ENCODE measurements at places on chromosomes 4 and X.

DNA sequence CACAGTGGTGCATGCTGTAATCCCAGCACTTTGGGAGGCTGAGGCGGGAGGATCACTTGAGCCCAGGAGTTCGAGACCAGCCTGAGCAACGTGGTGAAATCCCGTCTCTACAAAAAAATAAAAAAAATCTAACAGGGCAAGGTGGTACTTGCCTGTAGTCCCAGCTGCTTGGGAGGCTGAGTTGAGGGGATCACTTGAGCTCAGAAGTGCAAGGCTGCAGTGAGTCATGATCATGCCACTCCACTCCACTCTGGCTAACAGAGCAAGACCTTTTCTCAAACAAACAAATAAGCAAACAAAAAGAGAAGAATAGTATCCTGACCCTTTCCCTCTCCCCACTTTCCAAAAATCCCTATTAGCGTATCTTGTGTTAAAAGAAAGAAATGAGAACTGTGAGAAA is 52.7 kb downstream of the NPY1R start:
- peaks cover 2% of the 10 kb centered on the region for H3K4me1 ChIP-seq
- H3K27me3 ChIP-seq: no peaks in the 10 kb centered on the region
- no peak overlapping the region for H3K4me3 ChIP-seq
- H3K36me3 ChIP-seq: no peaks in the 10 kb centered on the region
- H3K27ac ChIP-seq: no peak overlapping the region
- DNase-seq: no peak

- no peak overlapping the region for H3K27ac ChIP-seq
- H3K36me3 ChIP-seq: no peaks in the 10 kb centered on the region
- peaks cover 18% of the 10 kb centered on the region for H3K27me3 ChIP-seq
- DNase-seq: no peak
- H3K4me3 ChIP-seq: no peak overlapping the region
- no peaks in the 10 kb centered on the region for H3K4me1 ChIP-seq
Observed at GRCh38 chr4:99991741-99992140, 41.7 kb upstream of the H2AZ1 start.

GRCh38 chrX:101450961-101451360 is 34.3 kb upstream of the ARMCX4 start:
- H3K36me3 ChIP-seq: peaks cover 9% of the 10 kb centered on the region
- no peaks in the 10 kb centered on the region for H3K27me3 ChIP-seq
- H3K4me3 ChIP-seq: no peak overlapping the region
- H3K4me1 ChIP-seq: peaks cover 10% of the 10 kb centered on the region

DNA sequence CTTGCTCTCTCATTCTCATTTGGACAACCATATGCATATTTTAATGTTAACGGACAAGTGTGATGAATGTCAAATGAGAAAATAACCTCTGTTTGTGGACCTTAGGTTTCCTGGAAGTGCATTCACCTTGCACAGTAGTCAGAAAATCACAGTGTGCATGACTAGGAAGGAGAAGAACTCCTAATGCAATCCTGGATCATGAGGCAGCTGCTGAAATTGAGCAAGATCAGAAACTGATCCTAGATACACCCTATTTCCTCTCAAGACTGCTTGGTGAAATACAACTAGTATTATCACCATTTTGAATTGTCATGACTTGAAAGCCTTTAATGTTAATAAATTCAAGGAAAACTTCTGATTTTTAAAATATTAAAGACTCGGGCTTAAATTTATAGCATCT is 1148.9 kb downstream of the STIM2 start:
- H3K36me3 ChIP-seq: no peaks in the 10 kb centered on the region
- H3K4me1 ChIP-seq: no peaks in the 10 kb centered on the region
- no peak overlapping the region for H3K27ac ChIP-seq
- no peaks in the 10 kb centered on the region for H3K27me3 ChIP-seq

- no peak overlapping the region for H3K27ac ChIP-seq
- peaks cover 5% of the 10 kb centered on the region for H3K4me1 ChIP-seq
- peaks cover 3% of the 10 kb centered on the region for H3K36me3 ChIP-seq
- no peak overlapping the region for H3K4me3 ChIP-seq
- H3K27me3 ChIP-seq: peaks cover 43% of the 10 kb centered on the region
Observed at GRCh38 chr4:1160351-1160750, 12.0 kb downstream of the SPON2 start.

DNA sequence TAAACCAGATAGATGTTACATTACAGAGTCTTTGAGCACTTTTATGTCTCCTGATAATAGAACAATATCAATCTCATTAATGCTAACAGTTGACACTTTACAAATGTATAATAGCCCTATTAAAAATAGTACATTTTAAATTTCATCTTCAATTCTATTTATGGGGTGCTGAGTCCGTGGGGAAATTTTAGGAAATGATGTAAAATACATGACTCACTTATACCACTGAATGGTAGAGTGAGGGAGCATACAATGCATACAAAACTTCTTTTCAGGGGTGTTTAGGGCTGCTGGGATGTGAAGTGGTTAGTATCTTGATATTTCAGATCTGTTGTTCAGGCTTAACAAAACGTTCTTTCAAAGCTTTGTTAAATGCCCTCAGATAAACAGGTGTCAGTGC is 696.2 kb downstream of the TRAM1L1 start:
- DNase-seq: no peak
- H3K27me3 ChIP-seq: no peaks in the 10 kb centered on the region
- H3K4me3 ChIP-seq: no peak overlapping the region
- H3K4me1 ChIP-seq: no peaks in the 10 kb centered on the region

DNA sequence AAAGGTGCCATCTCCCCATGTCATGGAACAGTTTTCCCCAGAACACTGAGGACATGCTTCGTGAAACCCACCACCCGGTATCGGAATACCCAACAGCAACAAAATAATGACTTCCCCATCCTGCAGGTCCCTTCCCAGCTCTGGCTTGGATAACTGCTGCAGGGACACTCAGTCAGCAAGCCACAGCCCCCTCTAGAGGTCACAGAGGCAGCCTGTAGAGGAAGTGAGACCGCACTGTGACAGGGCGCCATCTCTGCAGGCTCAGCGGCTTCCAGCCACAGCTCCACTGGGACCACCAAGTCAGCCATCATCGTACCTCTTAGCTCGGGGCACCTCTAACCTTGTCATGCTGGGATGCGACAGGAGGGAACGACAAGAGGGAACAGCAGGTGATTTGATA is 315.9 kb downstream of the LDB2 start:
- no peaks in the 10 kb centered on the region for H3K4me1 ChIP-seq
- H3K36me3 ChIP-seq: no peaks in the 10 kb centered on the region
- no peak for DNase-seq
- H3K4me3 ChIP-seq: no peak overlapping the region
- H3K27me3 ChIP-seq: no peaks in the 10 kb centered on the region
- no peak overlapping the region for H3K27ac ChIP-seq

DNA sequence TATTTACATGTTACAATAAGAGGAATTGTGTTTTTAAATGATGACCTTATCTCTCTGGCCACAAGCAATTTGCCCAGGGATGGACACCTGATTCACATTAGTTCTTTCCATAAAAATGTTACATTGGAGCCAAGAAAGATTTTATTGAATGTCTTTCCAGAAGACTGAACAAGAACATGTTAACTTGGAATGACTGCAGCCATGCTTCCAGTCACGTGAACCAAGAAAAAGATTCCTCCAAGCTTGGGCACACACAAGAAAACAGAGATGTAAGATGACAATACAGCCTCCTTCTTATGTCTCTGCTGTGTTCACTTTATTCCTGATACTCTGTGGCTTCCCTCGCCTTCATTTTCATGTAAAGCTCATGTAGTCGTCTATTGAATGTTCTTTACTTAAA is 737.6 kb downstream of the TRIML1 start:
- H3K4me3 ChIP-seq: no peak overlapping the region
- no peak overlapping the region for H3K27ac ChIP-seq
- DNase-seq: no peak
- no peaks in the 10 kb centered on the region for H3K27me3 ChIP-seq
- no peaks in the 10 kb centered on the region for H3K36me3 ChIP-seq

- no peak overlapping the region for H3K27ac ChIP-seq
- no peaks in the 10 kb centered on the region for H3K4me1 ChIP-seq
- H3K36me3 ChIP-seq: no peaks in the 10 kb centered on the region
- H3K4me3 ChIP-seq: no peak overlapping the region
Observed at GRCh38 chr4:12186526-12186925, 757.8 kb upstream of the HS3ST1 start.

- no peak overlapping the region for H3K4me3 ChIP-seq
- no peaks in the 10 kb centered on the region for H3K36me3 ChIP-seq
Observed at GRCh38 chr4:90124276-90124675, 2.9 kb upstream of the CCSER1 start.
